ENCODE measurements at places on chromosomes 12 and 14.

- DNase-seq = no peak
These were observed 10.0 kb downstream of the C14orf180 start for GRCh38 chr14:104589338-104590195.

DNA sequence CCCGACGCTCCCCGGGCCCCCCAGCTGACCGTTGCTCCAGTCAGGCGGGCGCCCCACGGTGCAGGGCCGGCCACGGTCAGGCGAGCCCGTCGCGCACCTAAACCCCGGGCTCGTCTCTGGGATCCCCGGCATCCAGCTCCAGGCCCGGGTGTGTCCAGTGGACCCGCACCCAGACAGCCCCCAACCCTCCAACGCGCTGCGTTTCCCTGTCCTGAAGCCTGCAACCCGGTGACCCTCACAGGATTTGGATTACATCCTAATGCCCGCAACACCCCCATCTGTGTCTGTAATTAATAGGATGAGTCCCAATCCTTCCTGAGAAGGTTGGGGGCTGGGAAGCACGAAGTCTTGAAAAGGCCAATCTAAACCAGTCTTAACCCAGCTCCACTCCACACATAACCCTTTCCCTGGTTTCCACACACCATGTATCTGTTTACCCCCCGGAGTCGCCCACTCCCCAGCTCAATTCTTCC is 10.4 kb downstream of the CPNE6 start:
- no peak for DNase-seq

- no peak for DNase-seq
These were observed 82.6 kb downstream of the GALNT8 start for GRCh38 chr12:4802841-4803240.

DNA sequence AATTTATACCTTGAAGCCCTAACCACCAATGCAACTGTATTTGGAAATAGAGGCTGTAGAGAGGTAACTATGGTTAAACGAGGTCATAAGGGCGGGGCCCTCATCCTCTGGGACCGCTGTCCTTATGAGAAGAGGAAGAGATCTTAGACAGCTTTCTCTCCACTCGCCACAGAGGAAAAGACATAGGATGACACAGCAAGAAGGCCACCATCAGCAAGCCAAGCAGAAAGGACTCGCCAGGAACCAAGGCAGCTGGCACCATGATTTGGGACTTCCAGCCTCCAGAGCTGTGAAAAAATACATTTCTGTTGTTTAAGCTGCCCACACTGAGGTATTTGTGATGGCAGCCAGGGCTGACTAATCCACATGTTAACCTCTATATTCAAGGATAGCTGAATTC is 30.4 kb upstream of the BCAT1 start:
- no peak for DNase-seq

GRCh38 chr14:25350021-25350420 is 300.1 kb upstream of the STXBP6 start:
- DNase-seq = no peak

GRCh38 chr12:56216461-56216860 is 5.3 kb downstream of the RNF41 start:
- no peak for DNase-seq

DNA sequence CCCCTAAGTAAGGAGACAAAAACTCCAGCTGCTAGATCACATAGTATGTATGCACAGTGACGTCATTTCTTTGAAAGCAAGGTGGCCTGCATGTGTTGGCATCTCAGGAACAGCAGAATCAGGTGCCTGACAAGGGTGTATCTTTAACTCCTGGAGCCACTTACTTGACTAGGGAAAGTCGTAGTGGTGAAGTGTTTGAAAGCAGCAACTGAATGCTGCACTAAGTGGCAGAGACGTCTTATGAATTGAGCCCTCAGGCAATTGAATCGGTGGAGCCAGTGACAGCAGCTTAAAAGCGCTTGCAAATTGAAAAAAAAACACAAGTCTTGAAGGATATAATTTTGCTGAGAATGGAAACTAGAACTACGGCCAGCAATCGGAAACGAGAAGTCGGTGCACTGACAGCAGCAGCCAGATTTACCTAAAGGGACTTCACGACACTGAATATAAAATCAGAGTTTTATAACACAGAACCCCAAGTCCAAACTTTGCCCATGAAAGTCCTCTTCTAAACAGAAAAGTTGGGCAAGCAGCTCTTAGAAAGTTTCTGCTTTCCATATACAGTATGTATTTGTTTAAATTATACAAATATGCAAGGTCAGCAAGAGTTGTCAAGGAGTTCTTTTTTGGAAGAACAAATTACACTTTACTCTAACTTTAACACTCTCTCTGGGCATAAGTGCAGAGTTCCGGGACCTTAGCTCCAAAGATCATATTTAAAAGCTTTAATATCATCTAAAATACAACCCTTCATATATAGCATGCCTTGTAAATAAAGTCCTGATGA is 1.1 kb downstream of the IGF1 start:
- DNase-seq = peak; percentile 5

DNA sequence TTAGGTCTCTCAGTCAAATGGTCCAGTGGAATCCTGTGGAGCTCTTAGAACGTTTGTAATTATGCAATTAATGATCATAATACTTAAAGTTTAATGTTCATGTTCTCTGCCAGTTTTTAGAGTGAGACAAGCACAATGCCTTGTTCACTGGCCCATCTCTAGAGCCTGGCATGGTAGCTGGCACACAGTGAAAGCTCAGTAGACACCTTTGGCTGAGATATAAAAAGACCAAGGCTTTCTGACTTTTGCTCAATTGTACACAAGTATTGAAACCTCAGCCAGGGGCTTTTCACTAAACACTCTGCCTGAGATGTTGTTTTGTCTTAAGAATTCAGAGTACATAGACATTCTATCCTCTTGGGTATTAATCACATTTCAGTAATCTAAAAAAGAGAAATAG is 241.8 kb upstream of the ATP2B1 start:
- no peak for DNase-seq

DNA sequence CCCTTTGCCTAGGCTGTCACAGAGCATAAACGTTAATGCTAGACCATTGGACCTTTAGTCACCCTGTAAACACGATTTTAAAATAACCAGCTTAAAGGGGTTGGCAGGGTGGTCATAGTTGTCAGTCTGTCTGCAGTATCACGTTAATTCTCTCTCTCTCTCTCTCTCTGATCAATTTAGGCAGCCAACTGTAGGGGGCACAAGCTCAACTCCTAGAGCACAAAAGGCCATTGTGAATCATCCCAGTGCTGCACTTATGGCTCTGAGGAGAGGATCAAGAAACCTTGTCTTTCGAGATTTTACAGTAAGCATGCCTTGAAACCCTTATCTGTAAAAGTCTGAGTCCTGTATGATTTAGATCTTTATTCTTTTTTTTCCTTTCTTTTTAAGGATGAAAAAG is 97.1 kb downstream of the SCAF11 start:
- DNase-seq = no peak

Measured in occipital lobe (tissue), 3 donors.